CD4-positive, alpha-beta memory T cell (primary cell): ENCODE measurements at places on chromosomes 5 and 9. TPM values are rescaled to one million over a fixed set of nuclear protein-coding genes. Genes with fewer than 3 reads are reported as not detected.
A peak's percentile ranks its signal among the peaks of the same experiment; 100 is the strongest.

GRCh38 chr9:91202736-91203283, 158.9 kb downstream of the AUH start:
- H3K36me3 ChIP-seq = no peaks in the 10 kb centered on the region
- no peak overlapping the region for H3K27ac ChIP-seq
- no peak for DNase-seq
- H3K4me3 ChIP-seq = no peak overlapping the region
- peaks cover 8% of the 10 kb centered on the region for H3K4me1 ChIP-seq

DNA sequence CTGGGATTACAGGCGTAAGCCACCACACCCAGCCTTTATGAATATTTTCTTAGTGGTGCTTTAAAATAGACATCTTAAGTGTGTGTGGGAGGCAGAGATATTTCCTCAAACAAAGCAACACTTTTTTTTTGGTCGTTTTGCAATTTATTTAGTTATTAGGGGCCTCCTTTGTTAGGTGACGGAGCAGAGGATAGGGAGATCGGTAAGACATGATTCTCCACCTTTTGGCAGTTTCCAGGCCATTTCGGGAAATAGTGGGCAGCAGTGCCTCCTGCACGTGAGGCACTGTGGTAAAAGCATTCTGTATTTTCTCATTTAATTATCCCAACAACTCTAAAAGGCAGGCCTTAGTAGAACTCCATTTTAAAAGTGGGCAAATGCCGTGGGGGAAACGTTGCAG, 1.9 kb downstream of the OCLN start:
- no peak overlapping the region for H3K4me3 ChIP-seq
- no peak overlapping the region for H3K27ac ChIP-seq
- H3K36me3 ChIP-seq = no peaks in the 10 kb centered on the region
- peaks cover 9% of the 10 kb centered on the region for H3K27me3 ChIP-seq
- DNase-seq = no peak
- H3K4me1 ChIP-seq = peaks cover 9% of the 10 kb centered on the region

GRCh38 chr5:103389357-103389756, 130.8 kb downstream of the MACIR start:
- no peak for DNase-seq
- no peaks in the 10 kb centered on the region for H3K36me3 ChIP-seq
- no peaks in the 10 kb centered on the region for H3K27me3 ChIP-seq
- no peak overlapping the region for H3K4me3 ChIP-seq
- no peaks in the 10 kb centered on the region for H3K4me1 ChIP-seq
- no peak overlapping the region for H3K27ac ChIP-seq

GABRB2 gene
- not detected for total RNA-seq

SPOCK1 gene
- total RNA-seq = not detected

ADAMTS19 gene
- total RNA-seq = not detected

GRCh38 chr5:177491429-177491945, 5.9 kb downstream of the PDLIM7 start:
- DNase-seq = no peak
- H3K4me1 ChIP-seq = peaks cover 6% of the 10 kb centered on the region
- no peak overlapping the region for H3K4me3 ChIP-seq
- no peak overlapping the region for H3K27ac ChIP-seq

SCGB3A2 gene
- total RNA-seq = not detected

DNA sequence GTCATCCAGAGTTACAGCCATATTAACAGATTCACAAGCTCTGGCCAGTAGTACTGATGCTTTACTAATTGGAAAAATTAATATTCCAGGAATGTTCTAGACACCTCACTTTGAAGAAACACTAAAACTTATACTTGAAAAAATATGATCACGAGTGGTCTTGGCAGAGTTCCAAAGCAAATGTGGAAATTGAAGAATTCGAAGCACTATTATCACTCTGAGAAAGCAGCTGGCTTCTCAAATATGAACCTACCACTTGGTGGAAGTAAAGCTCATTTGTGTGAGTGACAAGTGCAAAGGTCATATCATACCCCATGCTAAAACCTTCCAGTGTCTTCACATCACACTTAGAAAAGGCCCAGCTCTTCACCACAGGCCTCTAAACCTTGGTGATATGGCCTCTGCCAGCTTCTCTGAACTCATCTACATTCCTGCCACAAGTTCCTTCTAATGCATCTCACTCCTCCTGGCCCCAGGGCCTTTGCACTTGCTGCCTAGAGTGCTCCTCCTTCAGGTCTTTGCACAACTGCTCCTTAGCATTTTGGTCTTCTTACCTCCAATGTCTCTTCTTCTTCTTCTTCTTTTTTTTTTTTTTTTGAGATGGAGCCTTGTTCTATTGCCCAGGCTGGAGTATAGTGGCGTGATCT, 175.7 kb upstream of the SMIM23 start:
- H3K27ac ChIP-seq = no peak overlapping the region
- H3K4me1 ChIP-seq = no peaks in the 10 kb centered on the region

DNA sequence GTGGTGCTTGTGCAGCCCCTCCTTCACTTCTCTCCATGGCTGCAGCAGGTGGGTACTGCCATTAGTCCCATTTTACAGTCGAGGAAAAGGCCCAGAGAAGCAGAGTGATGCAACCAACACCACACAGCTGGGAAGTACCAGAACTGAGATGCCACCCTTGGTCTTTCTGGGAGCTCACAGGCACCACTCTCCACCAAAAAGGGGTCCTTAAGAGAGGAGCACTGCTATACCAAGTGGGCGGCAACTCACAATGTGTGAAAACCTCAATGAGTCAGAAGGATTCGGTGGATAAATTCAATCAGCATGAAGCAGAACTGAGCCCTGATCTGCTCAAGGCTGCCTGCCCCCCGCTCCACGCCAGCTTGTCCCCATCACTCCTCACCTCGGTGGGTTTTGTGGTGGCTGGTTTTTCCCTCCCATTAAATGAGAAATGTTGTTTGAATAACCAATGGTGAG, 213.7 kb downstream of the FSTL4 start:
- DNase-seq = no peak
- H3K27me3 ChIP-seq = no peaks in the 10 kb centered on the region
- no peak overlapping the region for H3K27ac ChIP-seq
- no peaks in the 10 kb centered on the region for H3K36me3 ChIP-seq

GRCh38 chr5:78660401-78660800, 11.8 kb upstream of the LHFPL2 start:
- no peaks in the 10 kb centered on the region for H3K36me3 ChIP-seq
- no peaks in the 10 kb centered on the region for H3K4me1 ChIP-seq
- H3K27ac ChIP-seq = no peak overlapping the region

DNA sequence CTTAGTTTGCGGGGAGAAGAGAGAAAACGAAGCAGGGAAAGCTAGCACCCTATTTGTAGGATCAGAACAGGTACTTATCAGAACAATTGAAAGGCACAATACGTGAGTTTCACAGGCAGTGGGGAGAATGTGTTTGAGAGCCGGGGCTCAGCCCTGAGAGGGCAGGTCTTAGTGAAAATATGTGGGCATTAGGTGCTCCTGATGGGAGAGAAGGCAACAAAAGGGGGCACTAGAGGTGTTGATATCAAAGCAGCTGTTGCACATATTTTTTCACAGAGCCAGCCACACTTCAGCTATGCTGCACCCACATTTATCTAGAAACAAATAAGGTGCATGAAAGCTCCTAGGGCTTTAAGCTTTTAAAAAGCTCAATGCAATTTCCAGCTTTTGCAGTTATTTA, 99.7 kb upstream of the MAN2A1 start:
- no peak overlapping the region for H3K27ac ChIP-seq
- peak; percentile 24 for DNase-seq
- H3K4me3 ChIP-seq = no peak overlapping the region
- H3K4me1 ChIP-seq = no peaks in the 10 kb centered on the region

GRCh38 chr5:76715736-76716455, at the start of gene F2R:
F2R (plus strand) TSS chr5:76716126; CDS start chr5:76716308, 182 bp downstream.
- DNase-seq = peak; percentile 57
- H3K27ac ChIP-seq = peak within 1 kb of the TSS; percentile 51
- H3K36me3 ChIP-seq = no peaks in the 10 kb centered on the region
- H3K27me3 ChIP-seq = no peaks in the 10 kb centered on the region
- H3K4me1 ChIP-seq = peaks cover 26% of the 10 kb centered on the region
- H3K4me3 ChIP-seq = peak within 1 kb of the TSS; percentile 75

GABRA1 gene
- total RNA-seq = not detected

DNA sequence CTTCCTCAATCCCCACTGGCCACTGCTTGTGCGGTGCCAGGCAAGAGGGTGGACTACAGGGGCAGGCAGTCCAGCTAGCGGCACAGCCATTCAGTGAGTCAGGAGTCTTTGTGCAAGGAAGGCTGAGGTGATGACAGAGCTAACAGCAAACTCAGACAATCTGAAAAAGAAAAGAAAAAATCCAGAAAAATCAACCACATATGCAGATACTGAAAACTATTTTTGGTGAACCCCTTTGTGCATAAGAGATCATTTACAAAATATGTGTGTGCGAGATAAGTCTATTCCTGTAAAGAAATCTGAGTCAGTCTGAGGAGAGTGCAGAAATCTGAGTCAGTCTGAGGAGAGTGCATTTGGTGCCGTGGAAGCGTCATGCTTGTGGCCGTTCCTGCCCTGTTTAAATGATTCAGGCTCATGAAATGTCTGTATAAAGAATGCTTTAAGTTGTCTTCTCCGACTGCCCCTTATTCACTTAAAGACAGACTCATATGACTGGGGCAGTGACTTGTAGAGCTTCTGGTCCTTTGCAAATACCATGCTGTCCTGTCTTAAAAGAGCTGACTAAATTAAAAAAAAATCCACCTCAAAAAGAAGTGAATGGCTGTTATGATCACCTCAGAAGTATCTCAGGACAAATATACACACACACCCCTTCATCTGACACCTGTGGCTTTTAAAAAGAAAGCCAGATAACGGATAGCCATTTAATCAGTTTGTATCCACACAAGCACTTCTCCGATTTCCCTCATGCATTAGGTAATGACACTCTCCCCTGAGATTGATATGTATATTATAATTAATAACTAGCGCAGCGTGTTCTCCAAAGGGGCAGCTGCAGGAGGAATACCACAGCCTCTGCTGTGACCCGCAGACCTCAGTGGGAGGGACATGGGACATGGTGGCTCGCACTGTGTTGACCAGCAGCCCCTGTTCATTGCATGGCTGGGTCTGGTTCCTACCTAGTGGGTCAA, 47.3 kb downstream of the TRIO start:
- no peaks in the 10 kb centered on the region for H3K4me1 ChIP-seq
- H3K4me3 ChIP-seq = no peak overlapping the region
- no peaks in the 10 kb centered on the region for H3K27me3 ChIP-seq

- no peaks in the 10 kb centered on the region for H3K27me3 ChIP-seq
- H3K4me1 ChIP-seq = no peaks in the 10 kb centered on the region
- no peak overlapping the region for H3K4me3 ChIP-seq
- DNase-seq = no peak
- H3K36me3 ChIP-seq = no peaks in the 10 kb centered on the region
Measured at GRCh38 chr9:110738982-110739381, 70.4 kb downstream of the MUSK start.

IRX1 gene
- not detected for total RNA-seq

- no peaks in the 10 kb centered on the region for H3K4me1 ChIP-seq
- no peak overlapping the region for H3K4me3 ChIP-seq
- no peaks in the 10 kb centered on the region for H3K36me3 ChIP-seq
Measured at GRCh38 chr5:137361280-137361679, 137.8 kb downstream of the SPOCK1 start.

FANCC gene
- 4.4 TPM for total RNA-seq

GRCh38 chr5:120457839-120458507, 6.1 kb upstream of the PRR16 start:
- no peak overlapping the region for H3K27ac ChIP-seq
- DNase-seq = peak; percentile 43
- no peaks in the 10 kb centered on the region for H3K4me1 ChIP-seq
- H3K4me3 ChIP-seq = peak overlapping the region; percentile 47
- H3K36me3 ChIP-seq = no peaks in the 10 kb centered on the region
- H3K27me3 ChIP-seq = no peaks in the 10 kb centered on the region

- no peak within 1 kb of the TSS for H3K4me3 ChIP-seq
- DNase-seq = peak; percentile 14
- H3K27me3 ChIP-seq = peaks cover 32% of the 10 kb centered on the region
- H3K4me1 ChIP-seq = peaks cover 16% of the 10 kb centered on the region
- no peaks in the 10 kb centered on the region for H3K36me3 ChIP-seq
Measured at GRCh38 chr5:115816226-115817081, at the start of gene CDO1. CDO1 (minus strand) TSS chr5:115816659; CDS start chr5:115816397, 262 bp downstream.

BTNL8 gene
- total RNA-seq = not detected

GRCh38 chr5:157370967-157371366, 89.0 kb upstream of the NIPAL4 start:
- no peak overlapping the region for H3K27ac ChIP-seq
- no peaks in the 10 kb centered on the region for H3K27me3 ChIP-seq
- DNase-seq = no peak
- no peaks in the 10 kb centered on the region for H3K4me1 ChIP-seq

- no peaks in the 10 kb centered on the region for H3K27me3 ChIP-seq
- DNase-seq = no peak
- no peak overlapping the region for H3K4me3 ChIP-seq
- no peaks in the 10 kb centered on the region for H3K4me1 ChIP-seq
- H3K27ac ChIP-seq = no peak overlapping the region
Measured at GRCh38 chr9:112618385-112619009, 99.4 kb downstream of the INIP start.

GRCh38 chr9:129414377-129414992, 206.4 kb downstream of the C9orf50 start:
- peak overlapping the region; percentile 97 for H3K27ac ChIP-seq
- no peaks in the 10 kb centered on the region for H3K27me3 ChIP-seq
- peaks cover 27% of the 10 kb centered on the region for H3K4me1 ChIP-seq
- H3K4me3 ChIP-seq = peak overlapping the region; percentile 53
- peak; percentile 57 for DNase-seq

- H3K27me3 ChIP-seq = no peaks in the 10 kb centered on the region
- DNase-seq = no peak
- H3K36me3 ChIP-seq = no peaks in the 10 kb centered on the region
Measured at GRCh38 chr5:151822141-151822540, 50.4 kb downstream of the G3BP1 start.
